Stimulated activated CD8-positive, alpha-beta memory T cell treated with anti-CD3 and anti-CD28 coated beads, Interleukin-7, amount 100 ng/mL, for 48 hours (primary cell): ENCODE measurements at places on chromosomes 3 and 15.

DNA sequence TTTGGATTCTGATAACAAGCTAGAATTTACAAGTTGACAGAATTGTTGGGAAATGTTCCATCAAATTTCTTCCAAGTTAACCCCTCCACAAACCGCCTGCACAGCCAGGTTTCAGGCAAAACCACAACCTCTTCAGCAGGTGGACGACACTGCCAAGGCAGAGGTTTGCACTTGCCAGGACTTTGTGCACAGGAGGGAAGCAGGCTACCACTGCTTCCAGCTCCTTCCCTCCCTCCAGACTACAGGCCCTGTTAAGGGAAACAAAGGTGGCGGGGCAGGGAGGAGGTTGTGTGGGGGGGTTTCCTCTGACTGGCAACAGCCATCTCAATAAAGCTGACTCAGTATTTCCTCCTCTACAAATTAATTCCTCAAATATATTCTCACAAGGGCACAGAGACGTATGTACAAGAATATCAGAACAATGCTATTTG lies 42.2 kb downstream of the TBC1D2B start:
- no peak for DNase-seq

DNA sequence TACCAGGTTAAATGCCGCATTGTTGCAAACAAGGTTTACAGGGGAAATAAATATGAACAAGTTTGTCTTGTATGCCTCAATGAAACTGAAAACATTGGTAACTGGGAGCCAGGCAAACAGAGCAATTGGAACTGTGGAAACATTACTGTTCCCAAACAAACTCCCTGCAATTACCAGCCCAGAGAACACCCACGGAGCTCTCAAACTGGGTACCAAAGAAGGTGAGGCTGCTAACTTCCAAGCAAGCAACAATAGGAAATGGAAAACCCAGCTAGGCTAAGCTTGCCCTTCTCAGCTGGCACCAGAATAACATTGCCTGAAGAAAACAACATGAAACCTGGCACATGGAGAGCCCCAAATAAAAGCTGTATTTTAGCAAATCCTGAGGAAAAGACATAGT lies 218.9 kb upstream of the THRB start:
- DNase-seq: no peak

- no peak for DNase-seq
Observed at GRCh38 chr3:172140499-172141391, 101.4 kb downstream of the FNDC3B start.

DNA sequence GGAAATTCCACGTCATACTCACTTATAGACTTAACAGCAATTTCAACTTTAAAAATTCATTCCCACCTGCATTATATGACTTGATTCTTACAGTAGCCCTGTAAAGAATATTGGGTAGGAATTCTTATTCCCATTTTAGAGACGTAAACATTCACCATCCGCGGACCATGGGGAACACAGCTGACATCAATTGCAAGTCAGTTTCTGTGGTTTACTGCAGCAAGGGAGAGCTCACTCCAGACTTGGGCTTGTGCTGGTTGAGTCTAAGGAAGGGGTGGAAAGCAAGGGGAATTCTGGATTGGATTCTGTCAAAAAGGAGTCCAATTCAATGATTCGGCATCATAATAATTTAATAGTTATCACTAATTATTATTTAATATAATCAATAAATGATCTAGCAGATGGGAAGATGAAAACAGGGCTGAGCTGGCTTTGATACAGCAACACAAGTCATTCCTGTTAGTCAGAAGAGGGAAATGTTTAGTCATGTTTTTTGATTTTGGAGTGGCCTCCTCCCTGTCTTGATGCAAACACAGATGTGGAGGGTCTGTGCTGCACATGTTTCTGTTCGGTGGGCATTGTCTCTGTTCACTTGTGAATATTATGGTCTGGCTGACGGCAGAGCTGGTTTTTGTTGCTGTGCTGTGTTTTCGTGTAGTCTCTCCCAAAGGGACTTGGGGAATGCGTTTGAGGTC lies 9.7 kb downstream of the LIPC start:
- DNase-seq: no peak

- DNase-seq: no peak
Observed at GRCh38 chr15:50753463-50753862, 12.0 kb downstream of the SPPL2A start.

DNA sequence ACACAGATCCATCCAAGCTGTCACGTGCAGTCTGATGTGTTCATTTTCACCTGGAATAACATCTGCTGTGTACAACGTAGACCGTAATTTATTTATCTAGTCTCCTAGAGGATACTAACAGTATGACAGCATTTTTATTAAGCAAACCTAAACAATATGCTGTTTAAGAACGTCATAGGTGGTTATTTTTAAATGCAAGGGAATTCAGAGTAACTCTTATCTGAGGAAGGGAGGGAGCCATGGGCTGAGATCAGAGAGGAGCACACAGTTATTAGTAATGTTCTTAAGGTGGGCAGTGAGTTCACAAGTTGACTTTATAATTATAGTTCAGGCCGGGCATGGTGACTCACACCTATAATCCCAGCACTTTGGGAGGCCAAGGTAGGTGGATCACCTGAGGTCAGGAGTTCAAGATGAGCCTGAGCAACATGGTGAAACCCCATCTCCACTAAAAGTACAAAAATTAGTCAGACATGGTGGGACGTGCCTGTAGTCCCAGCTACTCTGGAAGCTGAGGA lies 193.6 kb downstream of the UACA start:
- DNase-seq: no peak

DNA sequence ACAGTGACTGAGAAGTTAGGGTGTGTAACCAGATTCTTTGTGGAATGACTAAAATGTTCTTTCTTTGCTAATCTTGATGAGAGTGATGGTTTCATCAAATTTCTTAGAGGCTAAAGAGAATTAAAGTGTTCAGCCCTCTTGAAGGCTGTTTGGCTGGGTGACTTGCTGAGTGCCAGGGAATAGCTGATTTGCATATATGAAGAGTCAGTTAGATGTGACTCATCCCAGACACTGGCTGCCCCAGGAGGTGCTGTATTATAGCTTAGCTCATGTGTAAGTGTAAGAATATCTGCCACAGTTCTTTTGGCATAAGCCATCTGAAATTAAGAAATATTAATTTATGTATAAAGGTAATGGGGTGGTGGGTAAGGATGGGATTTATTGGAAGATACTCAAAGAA lies 535.1 kb downstream of the NLGN1 start:
- DNase-seq: no peak
